ENCODE measurements at places on chromosomes 3 and 15. TPM values are rescaled to one million over a fixed set of nuclear protein-coding genes. Genes with fewer than 3 reads are reported as not detected.

DNA sequence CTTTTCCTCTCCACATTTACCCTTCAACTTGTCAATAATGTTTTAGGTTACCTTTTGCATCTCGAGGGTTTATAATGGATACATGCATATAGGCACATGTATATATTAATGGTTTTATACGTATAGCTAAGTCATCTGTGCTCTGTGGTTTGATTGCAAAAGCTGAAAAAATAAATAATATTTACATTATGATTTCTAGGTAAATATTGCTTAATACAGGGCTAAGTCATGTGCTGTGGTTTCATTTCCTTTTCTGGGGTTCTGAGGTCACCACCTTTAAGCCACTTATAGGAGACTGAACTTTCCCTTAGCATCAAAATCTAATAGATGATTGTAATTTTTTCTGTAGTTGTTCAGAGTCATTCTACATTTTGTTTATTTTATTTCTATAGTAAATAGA is 33.1 kb downstream of the LPP start:
- H3K27ac ChIP-seq: peak overlapping the region; percentile 22
- no peaks in the 10 kb centered on the region for H3K27me3 ChIP-seq
- no peak overlapping the region for H3K4me3 ChIP-seq
- peaks cover 69% of the 10 kb centered on the region for H3K4me1 ChIP-seq

- no peak for DNase-seq
- no peak overlapping the region for H3K4me3 ChIP-seq
- no peaks in the 10 kb centered on the region for H3K36me3 ChIP-seq
- H3K4me1 ChIP-seq: no peaks in the 10 kb centered on the region
These were observed 137.6 kb downstream of the SI start for GRCh38 chr3:164940745-164941144.

- no peak for DNase-seq
- H3K4me1 ChIP-seq: peaks cover 8% of the 10 kb centered on the region
- no peaks in the 10 kb centered on the region for H3K27me3 ChIP-seq
- H3K4me3 ChIP-seq: no peak overlapping the region
- H3K27ac ChIP-seq: no peak overlapping the region
- H3K36me3 ChIP-seq: peaks cover 28% of the 10 kb centered on the region
These were observed 28.5 kb downstream of the RTF1 start for GRCh38 chr15:41445399-41445798.

GRCh38 chr3:63538919-63539318 is 113.6 kb upstream of the SNTN start:
- no peak for DNase-seq
- H3K27ac ChIP-seq: no peak overlapping the region
- no peaks in the 10 kb centered on the region for H3K36me3 ChIP-seq
- no peaks in the 10 kb centered on the region for H3K4me1 ChIP-seq

GRCh38 chr15:72998226-72998625 is 54.0 kb upstream of the NEO1 start:
- no peak overlapping the region for H3K27ac ChIP-seq
- H3K36me3 ChIP-seq: no peaks in the 10 kb centered on the region
- DNase-seq: no peak

Gene KLF13
- total RNA-seq: 25.1 TPM

Gene ITGA11
- total RNA-seq: not detected

Gene CISH
- total RNA-seq: 0.91 TPM

Gene LEKR1
- 1.5 TPM for total RNA-seq
